ENCODE measurements at places on chromosomes 5 and 9.

DNA sequence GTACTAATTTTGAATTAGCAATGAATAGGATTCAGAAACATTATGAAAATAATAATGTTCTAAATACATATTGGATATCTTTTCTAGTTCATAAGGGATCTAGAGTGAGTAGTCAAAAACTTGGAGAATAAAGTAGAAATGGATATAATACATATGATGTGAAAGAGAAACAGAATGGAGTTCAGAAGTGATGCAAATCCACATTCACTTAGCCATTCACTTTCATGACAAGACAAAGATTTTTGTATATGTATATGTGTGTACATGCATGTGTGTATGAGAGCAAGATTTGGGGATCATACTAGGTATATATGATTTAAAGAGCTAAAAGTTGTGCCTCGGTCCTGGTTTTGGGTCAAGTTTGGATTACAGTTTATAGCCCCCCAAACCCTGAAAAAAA lies 34.1 kb downstream of the TMEM252 start:
- H3K4me3 ChIP-seq, result no peak overlapping the region
- no peaks in the 10 kb centered on the region for H3K36me3 ChIP-seq
- H3K27ac ChIP-seq, result no peak overlapping the region
- H3K4me1 ChIP-seq, result no peaks in the 10 kb centered on the region

GRCh38 chr5:88845081-88845697 lies 37.8 kb downstream of the MEF2C start:
- no peaks in the 10 kb centered on the region for H3K36me3 ChIP-seq
- DNase-seq, result no peak
- H3K4me1 ChIP-seq, result no peaks in the 10 kb centered on the region
- no peaks in the 10 kb centered on the region for H3K27me3 ChIP-seq
- H3K27ac ChIP-seq, result no peak overlapping the region

- peak overlapping the region; percentile 68 for H3K27ac ChIP-seq
- peaks cover 85% of the 10 kb centered on the region for H3K4me1 ChIP-seq
- no peaks in the 10 kb centered on the region for H3K27me3 ChIP-seq
- peak; percentile 18 for DNase-seq
- H3K4me3 ChIP-seq, result no peak overlapping the region
Measured at GRCh38 chr9:95498641-95499040, 18.1 kb downstream of the PTCH1 start.

- H3K4me1 ChIP-seq, result no peaks in the 10 kb centered on the region
- H3K27me3 ChIP-seq, result peaks cover 34% of the 10 kb centered on the region
- DNase-seq, result no peak
- no peaks in the 10 kb centered on the region for H3K36me3 ChIP-seq
- no peak overlapping the region for H3K27ac ChIP-seq
Measured at GRCh38 chr5:160674901-160675300, 177.1 kb downstream of the ATP10B start.

- no peaks in the 10 kb centered on the region for H3K36me3 ChIP-seq
- DNase-seq, result no peak
- H3K27ac ChIP-seq, result no peak overlapping the region
- no peaks in the 10 kb centered on the region for H3K4me1 ChIP-seq
Measured at GRCh38 chr9:3074247-3074646, 230.4 kb upstream of the PUM3 start.

DNA sequence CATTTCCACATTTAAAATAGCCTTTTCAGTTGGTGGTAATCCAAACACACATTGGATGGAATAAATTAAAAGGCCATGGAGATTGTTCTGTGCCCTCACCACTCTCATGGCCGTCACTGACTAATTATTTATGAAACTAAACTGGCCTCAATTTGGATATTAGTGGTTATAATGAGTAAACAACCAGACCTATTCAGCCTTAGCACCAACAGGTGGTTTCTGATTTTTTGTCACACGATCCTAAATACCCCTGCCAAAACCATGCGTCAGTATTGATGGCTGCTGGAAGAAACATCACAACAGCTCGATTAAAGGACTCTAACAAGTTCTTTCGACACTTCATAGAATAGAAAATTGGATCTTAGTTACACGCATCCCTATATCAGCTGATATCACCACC lies 276.0 kb upstream of the DAP start:
- H3K27me3 ChIP-seq, result no peaks in the 10 kb centered on the region
- DNase-seq, result no peak
- H3K4me1 ChIP-seq, result no peaks in the 10 kb centered on the region
- no peak overlapping the region for H3K4me3 ChIP-seq
- H3K27ac ChIP-seq, result no peak overlapping the region
- no peaks in the 10 kb centered on the region for H3K36me3 ChIP-seq

GRCh38 chr9:78130004-78130403 lies 98.4 kb upstream of the GNAQ start:
- H3K4me3 ChIP-seq, result no peak overlapping the region
- H3K4me1 ChIP-seq, result no peaks in the 10 kb centered on the region
- no peaks in the 10 kb centered on the region for H3K36me3 ChIP-seq
- H3K27ac ChIP-seq, result no peak overlapping the region

- H3K27me3 ChIP-seq, result no peaks in the 10 kb centered on the region
- H3K4me3 ChIP-seq, result no peak overlapping the region
- no peak overlapping the region for H3K27ac ChIP-seq
- H3K36me3 ChIP-seq, result no peaks in the 10 kb centered on the region
- no peak for DNase-seq
- H3K4me1 ChIP-seq, result peaks cover 13% of the 10 kb centered on the region
Measured at GRCh38 chr9:99261923-99262322, 39.8 kb downstream of the SEC61B start.

GRCh38 chr5:132234684-132235062 lies 7.0 kb upstream of the P4HA2 start:
- no peaks in the 10 kb centered on the region for H3K4me1 ChIP-seq
- no peaks in the 10 kb centered on the region for H3K27me3 ChIP-seq
- H3K4me3 ChIP-seq, result no peak overlapping the region

GRCh38 chr5:151678713-151679112 lies 8.0 kb downstream of the SPARC start:
- no peak overlapping the region for H3K4me3 ChIP-seq
- H3K27me3 ChIP-seq, result no peaks in the 10 kb centered on the region
- H3K4me1 ChIP-seq, result peaks cover 48% of the 10 kb centered on the region
- peaks cover 8% of the 10 kb centered on the region for H3K36me3 ChIP-seq

- no peaks in the 10 kb centered on the region for H3K36me3 ChIP-seq
- no peak overlapping the region for H3K27ac ChIP-seq
- no peaks in the 10 kb centered on the region for H3K4me1 ChIP-seq
Measured at GRCh38 chr5:65022932-65023331, 254.2 kb downstream of the CWC27 start.

DNA sequence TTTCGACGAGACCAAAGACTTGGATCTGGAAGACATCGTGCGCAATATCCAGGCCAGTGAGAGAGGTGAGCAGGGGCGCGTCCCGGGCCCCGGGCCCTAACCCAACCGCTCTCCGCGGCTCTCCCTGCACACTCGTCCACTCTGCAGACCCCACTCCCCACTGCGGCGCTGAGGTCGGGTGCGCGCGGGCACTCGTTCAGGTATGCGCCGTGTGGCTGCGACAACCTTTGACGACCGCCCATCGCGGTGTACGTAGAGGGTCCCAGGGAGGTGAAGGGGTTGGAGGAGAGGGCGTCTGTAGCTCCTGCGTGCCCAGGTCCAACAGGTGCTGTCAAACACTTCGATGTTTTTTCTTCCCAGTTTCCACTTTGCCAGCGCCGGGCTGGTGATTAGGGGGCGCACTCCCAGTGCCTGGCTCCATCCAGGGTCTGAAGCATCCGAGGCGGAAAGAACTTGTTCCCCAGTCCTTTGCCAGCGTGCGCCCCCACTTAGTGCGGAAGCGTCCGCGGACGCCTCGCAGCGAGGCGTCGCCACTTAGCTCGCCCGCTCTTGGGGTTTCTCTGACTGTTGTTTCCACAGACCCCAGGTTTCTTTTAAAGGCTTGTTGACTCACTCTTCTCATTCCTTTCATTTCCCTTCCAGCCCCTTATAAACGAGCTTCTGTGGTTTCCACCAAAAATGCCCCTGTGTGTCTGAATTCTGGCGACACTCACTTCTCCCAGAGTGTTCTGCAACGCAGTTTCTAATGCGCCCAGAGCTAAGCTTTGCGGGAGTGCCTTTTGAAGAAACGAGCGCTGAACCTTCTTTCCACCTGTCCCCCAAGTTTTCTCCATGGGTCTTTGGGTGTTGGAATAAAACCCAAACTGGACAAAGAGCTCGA lies 1.6 kb downstream of the NPR3 start:
- peak overlapping the region; percentile 23 for H3K4me3 ChIP-seq
- no peaks in the 10 kb centered on the region for H3K36me3 ChIP-seq
- no peak overlapping the region for H3K27ac ChIP-seq
- H3K4me1 ChIP-seq, result peaks cover 4% of the 10 kb centered on the region
- DNase-seq, result peak; percentile 19

DNA sequence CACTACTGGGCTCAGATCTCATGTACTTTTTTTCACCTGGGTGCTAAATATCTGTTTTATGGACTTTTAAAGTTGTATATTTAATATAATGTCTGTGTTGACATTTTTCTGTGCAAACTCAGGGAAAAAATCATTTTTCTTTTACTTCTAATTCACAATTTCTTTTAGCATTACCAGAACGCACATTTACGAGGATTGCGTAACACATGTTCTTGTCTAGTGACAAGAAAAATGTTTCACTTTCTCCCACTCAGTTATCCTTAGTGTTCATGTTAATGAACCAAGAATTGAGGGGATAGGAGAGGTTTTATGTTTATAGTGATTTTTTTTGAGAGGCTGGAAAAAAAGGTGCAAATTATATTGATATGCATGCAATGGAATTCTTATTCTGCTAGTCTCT lies 86.3 kb upstream of the PJA2 start:
- DNase-seq, result no peak
- no peaks in the 10 kb centered on the region for H3K36me3 ChIP-seq
- no peak overlapping the region for H3K27ac ChIP-seq

- DNase-seq, result peak; percentile 73
- no peak overlapping the region for H3K27ac ChIP-seq
- no peak overlapping the region for H3K4me3 ChIP-seq
- no peaks in the 10 kb centered on the region for H3K4me1 ChIP-seq
- peaks cover 21% of the 10 kb centered on the region for H3K27me3 ChIP-seq
Measured at GRCh38 chr5:64612344-64612961, 77.8 kb upstream of the SHISAL2B start.

DNA sequence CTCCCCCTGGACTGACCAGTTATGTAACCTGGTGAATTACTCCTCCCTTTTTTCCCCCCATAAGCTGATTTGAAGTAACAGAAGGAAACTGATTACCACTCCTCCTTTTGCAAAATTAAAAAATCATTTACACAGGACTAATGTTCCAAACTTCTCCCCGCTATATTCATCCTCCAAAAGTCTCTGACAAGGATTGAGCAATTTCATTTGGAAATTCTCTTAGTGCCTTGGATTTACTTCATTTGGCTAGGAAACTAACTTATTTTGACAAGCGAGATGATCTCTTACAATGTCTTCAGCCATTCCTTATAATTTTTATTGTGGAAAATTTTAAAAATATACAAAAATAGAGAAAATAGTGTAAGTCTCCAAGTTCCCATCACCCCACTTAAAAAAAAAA lies 15.4 kb upstream of the B4GALT1 start:
- H3K36me3 ChIP-seq, result no peaks in the 10 kb centered on the region
- H3K27ac ChIP-seq, result no peak overlapping the region
- H3K4me1 ChIP-seq, result no peaks in the 10 kb centered on the region

GRCh38 chr5:150080696-150081435 lies 5.5 kb downstream of the CSF1R start:
- no peak overlapping the region for H3K27ac ChIP-seq
- no peaks in the 10 kb centered on the region for H3K4me1 ChIP-seq
- no peak overlapping the region for H3K4me3 ChIP-seq
- H3K36me3 ChIP-seq, result no peaks in the 10 kb centered on the region
- H3K27me3 ChIP-seq, result no peaks in the 10 kb centered on the region
- no peak for DNase-seq

DNA sequence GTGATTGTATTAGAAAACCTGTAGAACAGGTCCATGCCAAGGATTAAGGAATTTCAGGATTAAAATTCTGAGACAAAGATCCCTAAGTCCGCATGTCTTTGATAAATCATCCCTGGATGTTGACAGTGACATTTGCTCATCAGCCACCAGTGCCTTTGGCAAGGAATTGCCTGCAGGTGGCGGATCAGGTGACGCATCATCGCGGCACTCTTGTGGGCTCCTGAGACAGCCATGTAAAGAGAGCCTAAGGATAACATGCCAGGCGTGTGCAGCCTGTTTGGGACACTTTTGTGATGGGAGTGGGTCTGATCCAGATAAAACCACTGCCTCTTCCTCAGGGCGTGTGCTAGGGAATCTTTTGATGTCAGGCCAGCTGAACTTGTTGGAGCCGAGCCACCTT lies 40.6 kb downstream of the ADCY2 start:
- no peaks in the 10 kb centered on the region for H3K4me1 ChIP-seq
- no peaks in the 10 kb centered on the region for H3K36me3 ChIP-seq

DNA sequence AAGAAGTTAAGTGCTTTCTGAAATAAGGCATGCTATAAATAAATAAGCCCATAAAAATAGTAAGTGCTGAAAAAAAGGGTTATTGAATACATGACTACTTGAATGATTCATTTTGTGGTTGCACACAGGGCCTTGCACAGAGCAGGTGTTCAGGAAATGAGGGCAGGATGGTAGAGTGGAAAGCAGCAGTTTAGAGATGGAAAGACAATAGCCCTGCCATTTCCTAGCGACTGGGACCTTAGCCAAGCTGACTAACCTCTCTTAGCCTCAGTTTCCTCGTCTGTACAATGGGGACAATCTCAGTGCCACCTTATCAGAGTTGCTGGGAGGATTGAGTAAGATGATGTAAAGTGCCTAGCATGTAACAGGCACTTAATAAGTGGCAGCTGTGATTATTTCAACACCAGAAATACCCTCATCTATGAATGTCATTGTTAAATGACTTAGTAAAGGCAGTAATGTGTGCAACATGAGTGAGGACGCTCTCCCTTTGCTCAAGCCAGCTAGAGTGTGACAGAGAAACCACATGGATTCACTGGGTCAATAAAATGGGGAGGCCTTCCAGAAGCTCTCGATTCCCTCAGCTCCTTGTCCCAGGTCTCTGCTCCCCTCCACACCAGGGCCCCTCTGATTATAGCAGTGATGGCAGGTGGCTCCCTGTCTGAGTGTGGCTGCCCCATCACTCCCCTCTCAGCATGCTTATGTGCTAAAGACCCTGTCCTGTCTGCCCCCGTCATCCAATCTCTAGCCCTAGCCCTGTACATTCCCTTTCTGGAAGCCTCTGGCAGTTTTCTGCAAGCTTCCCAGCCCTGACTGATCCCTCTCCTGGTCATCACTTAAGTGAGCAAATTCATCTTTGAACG lies 16.0 kb upstream of the PHF19 start:
- no peaks in the 10 kb centered on the region for H3K27me3 ChIP-seq
- H3K36me3 ChIP-seq, result no peaks in the 10 kb centered on the region

GRCh38 chr9:90477535-90477934 lies 165.1 kb downstream of the DIRAS2 start:
- H3K4me1 ChIP-seq, result no peaks in the 10 kb centered on the region
- no peak overlapping the region for H3K4me3 ChIP-seq
- no peak for DNase-seq
- H3K27me3 ChIP-seq, result no peaks in the 10 kb centered on the region
- no peak overlapping the region for H3K27ac ChIP-seq

DNA sequence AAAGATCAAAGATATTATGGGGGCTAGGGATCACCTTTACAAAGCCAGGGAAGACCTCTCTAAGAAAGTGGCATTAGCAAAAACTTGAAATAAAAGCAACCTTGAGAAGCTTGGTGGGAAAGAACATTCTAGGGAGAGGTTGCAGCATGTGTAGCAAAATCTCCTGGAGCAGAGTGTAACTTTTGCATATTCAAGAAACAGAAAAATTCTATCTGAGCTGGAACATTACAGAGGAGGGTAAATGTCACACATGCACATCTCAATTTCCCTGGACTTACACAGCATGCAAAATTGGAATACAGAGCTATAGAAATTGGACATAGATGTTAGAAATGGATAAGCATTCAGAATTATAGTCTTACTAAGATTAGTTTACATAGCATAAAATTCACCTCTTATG lies 510.0 kb downstream of the CETN3 start:
- no peak overlapping the region for H3K4me3 ChIP-seq
- H3K4me1 ChIP-seq, result no peaks in the 10 kb centered on the region
- no peaks in the 10 kb centered on the region for H3K36me3 ChIP-seq
